RCC 7860 (cell line): ENCODE measurements at places on chromosomes 12 and 14.
A peak's percentile ranks its signal among the peaks of the same experiment; 100 is the strongest.

GRCh38 chr12:27527512-27527911, 3.5 kb downstream of the PPFIBP1 start:
- no peak for DNase-seq

GRCh38 chr14:98966016-98966415, 306.0 kb downstream of the BCL11B start:
- DNase-seq, result no peak

DNA sequence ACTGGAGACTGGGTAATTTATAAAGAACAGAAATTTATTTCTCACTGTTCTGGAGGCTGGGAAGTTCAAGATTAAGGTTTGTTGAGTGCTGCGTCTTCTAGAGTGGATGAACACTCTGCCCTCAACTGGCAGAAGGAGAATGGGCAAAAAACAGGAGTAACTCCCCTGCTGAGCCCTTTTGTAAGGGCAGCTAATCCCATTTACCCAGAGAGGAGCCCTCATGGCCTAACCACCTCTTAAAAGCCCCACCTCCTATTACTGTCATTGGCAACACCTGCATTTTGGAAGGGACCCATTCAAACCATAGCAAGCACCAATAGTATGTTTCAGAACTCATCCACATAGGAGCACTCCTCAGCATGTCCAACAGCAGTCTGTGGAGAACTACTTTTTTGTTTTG, 47.4 kb downstream of the BORCS5 start:
- DNase-seq, result no peak

DNA sequence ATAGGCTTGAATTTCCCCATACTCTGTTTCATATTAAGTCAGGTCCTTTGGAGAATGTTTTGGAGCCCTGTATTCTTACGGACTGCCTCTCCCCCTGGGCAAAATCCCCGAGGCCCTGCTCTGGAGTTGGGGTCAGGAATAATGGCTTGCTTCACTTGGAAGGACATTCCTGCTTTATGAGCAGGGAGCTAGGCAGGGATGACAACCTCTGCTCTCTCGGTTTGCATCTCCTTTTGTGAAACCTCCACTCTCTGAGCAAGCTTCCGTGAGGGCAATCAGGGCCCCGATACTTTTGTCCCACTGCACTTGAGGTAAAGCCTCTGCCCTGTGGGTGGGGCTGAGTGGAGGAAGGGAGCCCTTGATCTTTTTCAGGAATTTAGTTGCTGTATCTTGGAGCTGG, 19.3 kb downstream of the OS9 start:
- no peak for DNase-seq

DNA sequence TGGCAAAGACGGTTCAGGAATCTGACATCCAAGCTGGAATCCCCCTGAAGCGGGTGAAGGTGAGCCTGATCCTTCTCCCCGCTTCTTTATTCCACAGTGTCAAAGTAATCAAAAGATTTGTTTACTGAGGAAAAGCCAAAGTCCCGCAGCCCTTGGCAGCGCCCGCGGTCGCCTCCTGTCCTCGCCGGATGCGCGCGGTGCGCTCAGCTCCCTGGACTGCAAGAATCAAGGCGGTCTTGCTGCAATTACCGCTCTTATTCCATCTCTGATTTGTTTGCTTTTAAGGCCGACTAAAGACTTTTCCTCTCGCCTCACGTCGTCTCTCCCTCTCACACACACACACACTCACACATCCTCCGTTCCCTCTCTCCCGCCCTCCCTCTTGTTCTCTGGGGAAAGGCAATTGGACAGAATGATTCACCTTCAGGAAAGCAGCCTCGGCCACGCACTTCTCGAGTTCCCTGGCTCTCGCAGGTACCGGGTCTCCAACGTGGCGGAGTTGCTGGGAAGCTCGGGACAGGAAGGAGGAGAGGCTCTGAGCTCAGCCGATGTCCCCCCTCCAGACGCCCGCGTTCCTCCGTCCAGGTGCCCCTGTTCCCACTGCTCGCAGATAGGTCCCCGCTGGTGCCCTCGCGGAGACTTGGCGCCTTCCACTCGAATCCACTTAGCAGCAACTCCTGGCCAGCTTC, 68.6 kb upstream of the USP15 start:
- DNase-seq, result no peak

DNA sequence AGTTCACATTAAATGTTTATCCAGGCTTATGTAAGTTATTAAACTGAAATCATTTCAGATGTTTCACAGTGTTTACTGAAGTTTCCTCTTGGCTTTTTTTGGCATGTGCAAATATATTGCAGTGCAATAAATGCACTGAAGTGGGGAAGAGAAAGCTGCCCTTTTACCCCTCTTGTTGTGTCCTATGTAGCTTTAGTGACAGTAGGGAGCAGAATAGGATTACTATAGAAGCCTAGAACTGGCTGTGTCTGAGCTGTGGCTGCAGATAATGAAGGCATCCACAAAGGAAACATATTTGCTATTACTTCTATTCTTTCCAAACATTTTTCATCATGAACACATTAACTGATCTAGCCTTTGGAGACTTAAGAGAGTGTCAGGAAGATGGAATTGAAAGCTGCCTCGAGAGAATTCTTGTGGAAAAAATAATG, 24.1 kb upstream of the CNTN1 start:
- DNase-seq, result no peak

GRCh38 chr12:105667973-105668743, 337.7 kb downstream of the C12orf75 start:
- no peak for DNase-seq

- no peak for DNase-seq
Observed at GRCh38 chr12:99997806-99998205, 13.1 kb upstream of the ANKS1B start.

DNA sequence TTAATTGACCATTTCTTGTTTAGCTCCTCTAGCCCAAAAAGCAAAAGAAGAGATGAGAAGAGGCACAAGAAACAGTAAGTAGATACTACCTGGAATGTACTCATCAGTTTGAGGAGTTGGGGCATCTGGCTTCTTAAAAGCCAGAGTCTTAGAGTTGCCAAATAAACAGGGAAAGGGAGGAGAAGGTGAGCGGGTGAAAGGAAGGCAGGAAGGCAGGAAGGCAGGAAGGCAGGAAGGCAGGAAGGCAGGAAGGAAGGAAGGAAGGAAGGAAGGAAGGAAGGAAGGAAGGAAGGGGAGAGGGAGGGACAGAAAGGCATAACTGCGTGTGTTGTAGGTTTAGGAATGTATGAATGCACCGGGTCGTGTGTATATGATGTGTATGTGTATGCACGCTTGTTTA, 56.7 kb upstream of the HSPB8 start:
- no peak for DNase-seq

GRCh38 chr12:54251667-54252284, 28.1 kb downstream of the CBX5 start:
- DNase-seq, result peak; percentile 16

- DNase-seq, result no peak
Observed at GRCh38 chr14:21070083-21070609, at the start of gene ARHGEF40. Gene ARHGEF40 (plus strand): TSS chr14:21070304. CDS start chr14:21070397, 93 bp downstream.

- peak; percentile 62 for DNase-seq
Observed at GRCh38 chr12:78888568-78888967, 24.0 kb downstream of the SYT1 start.

DNA sequence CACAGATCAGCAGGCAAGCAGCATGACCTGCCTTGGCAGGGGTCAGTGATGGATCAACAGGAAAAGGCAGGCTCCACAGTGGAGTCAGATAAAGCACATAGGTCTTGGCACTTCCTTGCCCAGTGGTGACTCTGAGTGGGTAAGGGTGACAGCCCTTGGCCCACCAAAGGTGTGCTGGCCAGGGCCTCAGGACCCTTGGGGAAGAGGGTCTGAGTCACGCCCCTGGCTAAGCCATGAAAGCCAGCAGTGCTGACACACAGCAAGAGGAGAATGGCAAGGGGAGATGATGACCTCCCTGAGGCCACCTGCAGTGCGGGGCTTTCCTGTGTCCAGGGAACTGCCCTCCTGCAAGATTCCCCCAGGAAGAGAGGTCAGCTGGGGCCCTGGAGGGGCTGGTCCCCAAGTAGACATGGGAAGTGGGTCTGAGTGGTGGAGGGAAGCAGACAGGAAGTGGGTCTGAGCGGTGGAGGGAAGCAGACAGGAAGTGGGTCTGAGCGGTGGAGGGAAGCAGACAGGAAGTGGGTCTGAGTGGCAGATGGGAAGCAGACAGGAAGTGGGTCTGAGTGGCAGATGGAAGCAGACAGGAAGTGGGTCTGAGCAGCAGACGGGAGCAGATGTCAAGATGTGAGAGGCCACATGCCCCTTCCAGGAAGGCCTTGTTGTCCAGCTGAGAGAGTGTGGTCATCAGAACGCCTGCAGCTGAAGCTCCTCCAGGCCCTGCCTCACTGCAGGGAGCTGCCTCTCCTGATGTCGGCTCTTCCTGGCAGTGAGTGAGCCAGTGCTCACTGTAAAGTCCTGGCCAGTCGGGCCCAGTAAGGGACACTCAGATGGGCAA, 34.8 kb downstream of the DIO3 start:
- DNase-seq, result no peak

DNA sequence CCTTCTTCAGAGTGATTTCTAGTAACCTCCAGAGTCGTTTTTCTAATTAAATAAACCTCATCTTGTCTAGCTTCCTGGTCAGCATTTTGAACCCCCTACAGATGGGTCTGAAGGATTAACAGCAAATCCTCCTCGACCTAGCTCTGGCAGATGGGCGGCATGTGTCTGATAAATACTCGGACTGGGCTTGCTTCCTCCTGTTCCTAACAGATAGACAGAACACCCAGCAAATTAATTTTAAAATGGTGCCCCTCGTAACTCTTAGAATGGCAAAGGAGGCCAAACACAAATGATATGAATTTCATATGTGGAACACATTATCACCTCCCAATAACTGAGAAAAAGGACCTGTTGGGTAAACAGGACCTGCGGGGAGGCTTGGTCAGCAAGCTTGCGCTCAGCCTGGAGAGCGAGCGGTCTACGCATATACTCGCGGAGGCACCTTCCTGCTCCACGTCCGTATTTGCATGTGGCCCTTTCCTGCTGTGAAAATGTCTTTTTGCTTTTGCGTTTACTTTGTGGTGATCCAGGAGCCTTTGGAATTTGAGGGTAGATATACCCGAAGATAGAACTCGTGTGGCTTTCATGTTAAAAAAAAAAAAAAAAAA, 79.6 kb downstream of the OTX2 start:
- DNase-seq, result no peak

- DNase-seq, result peak; percentile 67
Observed at GRCh38 chr12:21852251-21852650, 77.7 kb upstream of the KCNJ8 start.

DNA sequence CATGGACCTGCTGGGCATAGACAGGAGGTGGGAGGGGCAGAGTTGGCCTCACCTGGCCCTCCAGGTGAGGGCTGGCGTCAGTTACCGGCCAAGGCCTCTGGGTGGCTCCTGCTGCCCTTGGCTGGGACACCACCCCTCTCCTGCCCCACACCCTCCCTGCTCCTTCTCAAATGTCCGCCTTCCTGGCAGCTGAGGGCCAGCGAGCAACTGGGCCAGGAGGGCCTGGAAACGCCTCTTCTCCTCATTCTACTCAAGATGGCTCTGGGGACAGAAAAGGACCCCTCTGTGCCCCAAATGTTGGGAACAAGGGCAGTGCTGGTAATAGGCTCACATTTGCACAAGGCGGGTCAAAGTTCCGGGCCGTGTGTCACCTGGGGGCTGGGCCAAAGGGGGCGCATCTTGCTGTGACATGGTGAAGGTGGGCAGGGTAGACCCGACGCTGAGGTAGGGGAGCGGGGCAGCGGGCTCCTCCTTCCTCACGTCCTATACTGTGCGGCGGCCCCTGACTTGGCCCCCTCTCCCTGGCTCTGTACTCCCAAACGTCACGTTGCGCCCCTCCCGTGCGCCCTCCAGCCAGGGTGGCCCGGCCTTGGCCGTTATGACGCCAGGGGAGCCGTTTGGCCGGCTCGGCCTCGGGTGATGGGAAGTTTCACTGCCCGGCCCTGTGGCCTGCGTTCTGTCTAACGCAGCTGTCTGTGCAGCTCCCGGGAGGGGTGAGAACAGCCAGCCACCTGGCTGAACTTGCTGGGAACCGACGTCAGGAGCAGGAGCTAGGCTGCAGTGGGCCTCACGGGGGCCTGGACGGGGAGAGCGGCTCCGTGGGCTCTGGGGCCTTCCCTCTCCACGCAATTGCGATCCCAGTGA, 18.0 kb upstream of the DLK1 start:
- no peak for DNase-seq

DNA sequence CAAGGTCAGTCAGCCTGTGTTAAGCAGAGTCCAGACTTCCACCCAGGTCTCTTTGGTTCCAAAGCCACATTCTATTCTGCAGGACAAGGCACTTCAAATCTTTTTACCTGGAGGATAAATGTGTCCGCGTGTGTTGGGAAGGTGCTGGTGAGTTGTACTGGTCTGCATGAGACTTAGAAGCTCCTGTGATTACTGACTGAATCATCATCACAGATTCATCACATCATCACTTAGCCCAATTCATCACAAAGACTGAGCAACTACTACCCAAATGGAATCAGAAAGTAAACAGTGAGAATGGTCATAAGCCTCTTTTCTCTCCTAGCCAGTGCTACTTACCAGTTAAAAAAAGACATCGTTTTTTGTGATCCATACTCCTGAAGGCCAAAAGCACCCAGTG, 5.3 kb downstream of the SLC15A5 start:
- no peak for DNase-seq

DNA sequence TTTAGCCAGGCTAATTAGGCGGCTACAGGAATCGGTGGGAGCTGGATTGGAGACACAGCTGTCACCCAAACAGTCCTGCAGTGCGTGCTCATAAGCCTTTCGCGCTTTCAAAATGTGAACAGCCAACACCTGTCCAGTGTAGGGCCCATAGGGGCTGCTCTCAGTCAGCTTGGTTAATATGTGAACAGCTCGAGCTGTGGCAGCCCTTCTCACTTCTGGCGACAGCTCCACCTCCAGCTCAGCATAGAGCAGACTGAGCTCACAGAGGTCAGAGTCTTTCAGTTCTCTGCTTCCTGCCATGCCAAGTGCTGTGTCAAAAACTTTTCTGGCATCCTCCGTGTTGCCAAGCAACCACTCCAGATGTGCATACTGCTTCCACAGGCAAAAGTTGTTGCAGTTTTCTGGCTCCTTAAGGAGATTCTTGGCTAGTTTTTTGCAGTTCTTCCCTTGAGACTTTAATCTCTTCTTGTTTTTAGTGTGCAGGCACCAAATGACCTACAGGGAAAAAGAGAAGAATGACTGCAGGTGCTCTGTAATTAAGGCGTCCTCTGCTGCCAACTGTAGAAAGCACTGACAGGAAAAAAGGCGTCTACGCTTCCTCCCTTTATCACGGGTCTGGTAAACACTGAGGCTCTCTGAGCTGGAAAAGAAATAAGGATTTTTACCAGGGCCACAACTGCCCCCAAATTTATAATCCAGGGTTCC, 32.5 kb downstream of the PSMC1 start:
- DNase-seq, result no peak

DNA sequence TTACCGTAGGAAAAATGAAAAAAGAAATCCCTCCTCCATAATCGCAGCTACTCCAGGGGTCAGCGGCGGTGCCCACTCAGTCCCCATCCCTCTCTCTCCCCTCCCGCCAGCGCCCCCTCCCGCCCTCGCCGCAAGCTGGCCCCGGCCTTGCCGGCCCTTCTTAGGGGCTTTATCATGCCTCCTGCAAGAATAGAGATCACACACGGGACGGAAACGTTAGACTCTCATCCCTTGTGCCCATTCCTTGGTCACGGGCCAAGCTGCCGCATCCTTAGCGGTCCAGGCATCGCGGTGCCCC, 692 bp upstream of the COX14 start:
- no peak for DNase-seq
